ENCODE measurements at places on chromosomes 2 and 18.

GRCh38 chr18:55250768-55251173, 291.5 kb upstream of the CCDC68 start:
- no peak for DNase-seq

DNA sequence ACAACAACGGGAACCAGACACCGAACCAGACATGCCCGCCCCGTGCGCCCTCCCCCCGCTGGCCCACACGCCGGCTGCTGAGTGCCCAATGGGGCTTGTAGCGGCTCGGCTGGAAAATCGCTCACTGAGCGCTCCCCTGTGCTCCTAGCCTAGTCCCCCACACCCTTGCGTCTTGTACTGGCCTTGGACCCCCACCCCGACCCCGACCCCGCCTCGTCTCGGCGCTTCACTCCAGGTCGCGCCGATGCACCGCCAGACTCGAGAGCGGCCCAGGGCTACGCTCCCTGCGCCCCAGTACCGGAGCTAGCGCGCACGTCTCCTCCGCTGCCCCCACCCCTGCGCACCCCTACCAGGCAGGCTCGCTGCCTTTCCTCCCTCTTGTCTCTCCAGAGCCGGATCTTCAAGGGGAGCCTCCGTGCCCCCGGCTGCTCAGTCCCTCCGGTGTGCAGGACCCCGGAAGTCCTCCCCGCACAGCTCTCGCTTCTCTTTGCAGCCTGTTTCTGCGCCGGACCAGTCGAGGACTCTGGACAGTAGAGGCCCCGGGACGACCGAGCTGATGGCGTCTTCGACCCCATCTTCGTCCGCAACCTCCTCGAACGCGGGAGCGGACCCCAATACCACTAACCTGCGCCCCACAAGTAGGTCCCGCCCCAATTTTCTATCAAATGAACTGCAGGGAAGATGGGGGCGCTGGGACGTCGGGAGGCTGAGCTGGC, 1.5 kb downstream of the GAD1 start:
- DNase-seq, result peak; percentile 14

GRCh38 chr2:54569745-54570301, 113.7 kb downstream of the SPTBN1 start:
- DNase-seq, result no peak

DNA sequence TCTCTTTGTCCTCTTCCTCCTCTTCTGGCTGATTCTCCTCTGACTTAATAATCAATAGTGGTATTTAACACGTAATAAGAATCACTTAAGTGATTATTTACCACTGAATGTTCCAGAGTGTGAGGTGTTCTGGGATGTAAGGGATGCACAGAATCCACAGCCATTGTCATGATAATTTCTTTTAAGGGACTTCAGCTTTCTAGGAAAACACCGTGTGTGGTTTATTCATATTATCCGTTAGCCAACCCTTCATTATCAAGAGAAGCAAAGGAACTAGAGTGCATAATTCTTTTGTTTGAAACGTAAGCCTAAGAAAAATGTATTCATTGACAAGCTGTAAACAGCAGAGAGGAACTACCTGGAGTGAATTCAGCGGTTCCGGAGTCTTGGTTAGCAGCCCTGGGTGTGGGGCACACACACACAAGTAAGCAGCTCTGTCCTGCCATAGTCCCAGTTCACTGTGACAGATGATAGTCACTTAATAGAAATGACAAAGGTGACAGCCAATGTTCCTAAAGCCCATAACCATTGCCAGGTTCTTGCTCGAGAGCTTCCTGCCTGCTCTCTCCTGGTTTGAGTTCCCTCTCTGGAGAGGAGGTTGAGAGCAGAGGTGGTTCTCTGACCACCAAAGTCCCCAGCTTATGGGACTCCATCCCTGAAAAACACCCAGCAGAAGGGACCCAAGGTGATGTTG, 101.9 kb downstream of the ACOXL start:
- DNase-seq, result no peak

- no peak for DNase-seq
These were observed 109.2 kb downstream of the EXOC6B start for GRCh38 chr2:72716601-72717000.

- DNase-seq, result no peak
These were observed 28.2 kb downstream of the SFXN5 start for GRCh38 chr2:73043276-73043675.

DNA sequence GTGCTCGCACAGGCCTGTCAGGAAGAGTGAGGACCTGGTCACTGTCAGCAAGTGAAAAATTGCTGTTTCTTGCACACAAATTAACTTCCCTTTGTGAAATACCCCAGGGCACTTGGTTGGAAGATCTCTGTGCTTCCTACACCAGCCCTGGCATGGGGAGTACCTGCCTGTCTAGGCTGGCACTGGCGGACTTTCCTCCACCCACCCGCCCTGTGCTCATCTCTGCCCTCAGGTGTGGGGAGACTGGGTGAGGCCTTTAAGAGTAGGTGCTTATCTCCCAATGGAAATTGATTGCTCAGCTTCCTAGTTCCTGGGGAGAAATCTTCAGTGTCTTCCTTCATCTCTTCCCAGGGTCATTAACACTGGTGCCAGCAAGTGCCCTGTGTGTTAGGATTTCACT, 42.1 kb downstream of the IMPA2 start:
- no peak for DNase-seq

GRCh38 chr2:108617617-108618016, 83.3 kb downstream of the LIMS1 start:
- no peak for DNase-seq

GRCh38 chr2:100513650-100514049, 43.4 kb downstream of the NMS start:
- no peak for DNase-seq

GRCh38 chr2:28425464-28425835, 32.8 kb downstream of the FOSL2 start:
- no peak for DNase-seq

GRCh38 chr2:29110916-29111535, 4.2 kb upstream of the CLIP4 start:
- DNase-seq, result no peak

DNA sequence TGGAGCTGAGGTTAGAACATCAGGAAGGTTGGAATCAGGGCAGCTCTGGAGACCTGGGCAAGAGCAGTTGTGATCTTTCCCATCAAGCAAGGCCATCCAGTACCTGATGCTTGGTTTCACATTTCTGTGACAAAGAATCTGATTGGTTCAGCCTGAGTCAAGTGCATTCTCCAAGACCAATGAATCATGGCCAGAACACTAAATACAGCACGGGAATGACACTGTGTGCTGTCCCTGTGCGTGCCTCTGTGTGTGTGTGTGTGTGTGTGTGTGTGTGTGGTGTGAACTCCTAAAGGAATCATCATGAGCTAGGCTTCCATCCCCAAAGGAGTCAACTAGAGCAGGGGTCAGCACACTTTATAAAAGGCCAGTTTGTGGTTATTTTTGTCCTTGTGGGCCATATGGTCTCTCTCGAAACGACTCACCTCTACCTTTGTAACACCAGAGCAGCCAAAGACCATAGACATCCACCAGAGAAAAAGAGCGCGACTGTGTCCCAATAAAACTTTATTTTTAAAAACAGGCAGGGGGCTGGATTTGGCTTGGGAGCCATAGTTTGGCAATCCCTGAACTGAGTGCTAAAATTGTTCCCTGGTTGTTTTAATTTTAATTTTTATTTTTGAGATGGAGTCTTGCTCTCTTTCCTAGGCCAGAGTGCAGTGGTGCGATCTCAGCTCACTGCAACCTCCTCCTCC, 99.7 kb downstream of the INHBB start:
- no peak for DNase-seq

DNA sequence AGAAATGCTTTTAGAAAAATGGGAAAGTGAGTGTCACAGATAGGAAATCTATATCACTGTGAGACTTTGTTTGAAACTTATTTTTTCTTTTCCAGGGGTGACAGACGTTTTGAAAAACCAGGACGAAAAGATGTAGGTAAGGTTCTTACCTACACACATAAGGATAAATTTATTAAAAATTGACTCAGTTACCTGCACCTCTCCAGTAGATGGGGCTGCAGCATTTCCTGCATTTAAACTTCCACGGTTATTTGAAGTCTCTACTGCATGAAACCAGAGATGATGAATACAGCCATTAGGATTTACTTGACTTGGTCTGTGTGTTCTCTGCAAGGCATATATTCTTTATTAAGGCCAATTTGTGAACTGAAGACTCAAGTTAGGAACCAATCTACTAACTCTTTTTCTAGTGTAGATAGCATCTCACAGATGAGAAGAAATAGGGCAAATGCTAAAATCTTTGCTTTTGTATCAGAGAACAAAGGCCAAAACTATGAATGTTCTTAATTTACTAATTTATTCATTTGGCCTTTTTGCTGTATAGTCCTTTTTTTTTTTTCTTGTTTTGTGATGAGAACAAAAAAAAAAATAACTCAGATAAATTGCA, 15.0 kb downstream of the KCNJ13 start:
- DNase-seq, result peak; percentile 13

DNA sequence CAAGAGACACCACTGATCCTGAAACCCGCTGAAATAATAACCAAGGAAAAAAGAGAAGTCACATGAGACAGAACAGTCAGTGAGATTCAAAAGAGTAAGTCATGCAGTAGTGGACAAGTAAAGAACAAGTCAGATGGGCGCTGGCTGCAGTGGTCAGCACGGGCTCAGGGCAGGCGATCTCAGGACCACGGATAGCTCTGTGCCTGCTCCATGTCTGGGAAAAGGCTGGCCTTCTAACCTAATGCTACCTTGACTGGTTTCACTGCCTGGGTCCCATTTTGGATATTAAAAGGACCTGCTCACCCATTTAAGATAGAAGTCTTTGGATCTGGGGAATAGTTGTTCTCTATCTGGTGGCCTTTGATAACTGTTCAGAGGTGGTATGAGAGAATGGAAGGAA, 61.7 kb upstream of the LCLAT1 start:
- no peak for DNase-seq

All from NCI-H1417 (cell line).